ENCODE measurements at places on chromosomes 1 and 21. TPM values are rescaled to one million over a fixed set of nuclear protein-coding genes. Genes with fewer than 3 reads are reported as not detected.

GRCh38 chr1:197691816-197692215, 83.5 kb downstream of the DENND1B start:
- no peak for DNase-seq

- no peak for DNase-seq
Observed at GRCh38 chr1:94117259-94117851, 3.6 kb downstream of the ABCA4 start.

- DNase-seq = peak; percentile 82
Observed at GRCh38 chr1:93620841-93621210, 60.8 kb downstream of the BCAR3 start.

DNA sequence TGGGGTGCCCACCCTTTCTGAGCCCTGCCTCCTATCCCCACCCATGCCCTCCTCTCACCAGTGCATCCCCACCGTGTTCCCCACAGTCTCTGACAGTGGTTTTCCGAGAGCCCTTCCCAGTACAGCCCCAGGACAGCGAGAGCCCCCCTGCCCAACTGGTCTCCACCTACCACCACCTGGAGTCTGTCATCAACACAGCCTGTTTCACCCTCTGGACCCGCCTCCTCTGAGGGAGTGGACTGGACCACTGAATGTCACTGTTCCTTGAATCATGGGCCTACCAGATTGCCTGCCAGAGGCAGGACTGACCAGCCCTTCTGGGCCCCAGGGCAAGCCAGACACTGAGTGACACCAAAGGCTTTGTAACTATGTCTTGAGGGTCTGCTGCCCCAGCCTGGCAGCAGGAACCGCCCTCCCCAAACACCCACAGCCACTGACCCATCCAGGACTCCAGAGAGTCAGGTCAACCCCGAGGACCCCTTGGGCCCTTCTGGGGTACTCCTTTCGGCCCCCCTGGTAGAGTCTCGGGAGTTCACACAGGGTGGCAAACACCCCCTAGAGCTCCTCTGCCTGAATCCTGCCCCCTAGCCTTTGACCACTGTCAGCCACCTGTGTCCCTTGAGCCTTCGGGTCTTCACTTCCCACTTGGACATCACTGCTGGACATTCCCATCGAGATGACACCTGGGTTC, 3.3 kb downstream of the HYI start:
- peak; percentile 41 for DNase-seq

GRCh38 chr1:199786695-199787094, 240.8 kb upstream of the NR5A2 start:
- no peak for DNase-seq

DNA sequence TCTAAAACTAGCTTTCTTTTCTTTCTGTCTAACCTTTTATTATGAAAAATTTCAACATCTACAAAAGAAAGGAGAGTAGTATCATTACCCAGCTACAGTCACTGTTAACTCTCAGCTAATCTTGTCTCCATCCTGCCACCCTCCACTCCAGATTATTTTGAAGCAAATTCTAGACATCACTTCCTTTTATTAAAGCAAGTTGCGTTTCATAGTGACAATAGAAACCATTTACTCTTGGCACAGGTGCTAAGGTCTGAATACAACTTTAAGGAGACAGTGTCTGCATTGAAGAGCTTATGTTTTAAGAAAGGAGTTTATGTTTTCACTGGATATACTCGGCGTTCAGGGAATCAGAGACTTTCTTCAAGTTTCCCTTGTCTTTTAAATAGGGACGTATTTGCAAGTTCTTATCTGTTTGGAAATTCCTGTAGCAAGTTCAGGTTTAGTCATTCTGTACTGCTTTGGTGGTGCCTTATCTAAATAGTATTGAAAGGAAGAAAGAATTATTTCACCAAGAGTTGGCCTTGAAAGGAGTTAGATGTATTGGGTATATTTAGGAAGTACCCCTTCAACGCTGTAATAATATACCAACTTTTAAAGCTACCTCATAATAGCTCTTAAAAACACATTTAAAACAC, 42.7 kb downstream of the ITSN1 start:
- peak; percentile 38 for DNase-seq

DNA sequence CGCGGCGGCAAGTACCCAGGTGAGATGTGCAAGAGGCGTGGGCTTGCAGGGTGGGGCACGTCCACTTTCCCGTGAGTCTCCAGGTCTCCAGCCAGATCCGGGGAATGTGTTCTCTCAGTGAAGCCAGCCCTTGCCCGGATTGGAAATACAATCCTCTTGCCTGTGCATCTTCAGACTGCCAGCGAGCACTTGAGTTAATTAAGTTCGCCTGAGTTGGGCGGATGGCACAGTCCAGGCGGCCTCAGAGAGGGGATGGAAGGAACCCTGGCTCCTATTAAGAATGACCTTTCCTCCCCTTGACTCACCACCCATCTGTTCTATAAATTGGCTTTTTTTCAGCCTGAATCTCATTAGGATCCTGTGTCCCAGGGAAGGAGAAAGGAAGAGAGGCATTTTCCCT, 33.3 kb upstream of the CNTN2 start:
- DNase-seq = no peak

DNA sequence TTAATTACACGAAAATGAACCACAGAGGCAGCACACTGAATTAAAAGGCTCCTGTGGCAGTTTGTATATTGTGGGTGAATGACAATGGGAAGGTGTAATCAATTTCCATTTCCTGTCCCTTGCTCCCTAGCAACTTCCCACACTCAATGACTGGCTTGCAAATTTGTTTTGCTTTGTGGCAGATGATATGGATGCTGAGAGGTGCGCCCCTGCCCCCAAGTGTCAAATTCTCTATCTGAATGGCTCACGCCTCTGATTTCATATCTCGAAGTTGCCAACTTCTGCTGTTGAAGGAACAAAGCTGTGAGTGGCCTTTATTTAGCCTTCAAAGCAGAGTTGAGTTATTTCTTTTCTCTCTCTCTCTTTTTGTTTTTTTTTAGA, 86.0 kb downstream of the FOXD2 start:
- no peak for DNase-seq

DNA sequence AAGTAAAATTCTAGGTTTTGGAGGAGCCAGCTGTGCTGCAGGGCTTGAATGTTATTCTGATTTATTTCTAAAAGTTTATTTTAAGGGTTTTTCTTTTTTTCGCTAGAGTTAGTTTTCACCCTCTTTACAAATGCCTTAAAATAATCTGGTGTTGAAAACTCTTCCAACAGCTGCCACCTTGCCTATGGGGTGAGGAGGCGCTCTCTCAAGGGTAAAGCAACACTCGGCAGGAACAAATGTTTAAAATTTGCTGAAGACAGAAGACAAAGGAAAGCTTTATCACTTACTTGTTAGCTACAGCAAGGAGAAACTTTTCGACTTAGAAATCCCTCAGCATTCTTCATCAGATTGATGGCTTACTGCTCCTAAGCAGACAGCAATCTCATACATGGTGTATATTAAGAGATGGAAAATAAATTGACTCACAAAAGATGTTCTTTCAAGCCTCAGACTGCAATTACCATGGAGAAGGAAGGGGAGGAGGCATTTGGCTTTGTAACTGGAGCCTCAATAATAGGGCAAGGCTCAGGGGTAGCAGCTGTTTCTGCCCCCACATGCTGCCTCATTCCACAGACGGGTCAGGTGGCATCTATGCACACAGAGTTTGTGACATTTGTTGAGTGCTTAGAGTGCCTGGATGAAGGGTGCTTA, 79.8 kb upstream of the RALGPS2 start:
- DNase-seq = no peak

GRCh38 chr1:205300149-205300548, 21.4 kb downstream of the NUAK2 start:
- no peak for DNase-seq

DNA sequence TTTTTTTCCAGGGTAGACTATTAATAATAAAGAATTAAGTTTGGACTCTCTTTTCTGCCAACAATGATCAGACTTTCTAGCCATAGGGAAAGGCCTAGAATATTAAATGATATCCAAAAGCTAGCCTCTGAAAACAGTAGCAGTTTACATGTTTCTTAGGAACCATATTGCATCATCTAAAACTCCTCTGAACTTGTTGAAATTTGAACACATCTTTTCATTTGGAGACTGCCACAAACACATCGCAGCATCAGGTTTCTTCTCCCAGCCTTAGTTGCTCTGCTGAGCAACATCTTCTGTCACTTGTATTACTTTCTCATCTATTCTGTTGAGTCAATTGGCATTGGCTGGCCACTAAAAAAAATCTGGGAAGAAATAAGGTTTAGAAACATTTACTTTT, 63.2 kb upstream of the GNG4 start:
- no peak for DNase-seq

DNA sequence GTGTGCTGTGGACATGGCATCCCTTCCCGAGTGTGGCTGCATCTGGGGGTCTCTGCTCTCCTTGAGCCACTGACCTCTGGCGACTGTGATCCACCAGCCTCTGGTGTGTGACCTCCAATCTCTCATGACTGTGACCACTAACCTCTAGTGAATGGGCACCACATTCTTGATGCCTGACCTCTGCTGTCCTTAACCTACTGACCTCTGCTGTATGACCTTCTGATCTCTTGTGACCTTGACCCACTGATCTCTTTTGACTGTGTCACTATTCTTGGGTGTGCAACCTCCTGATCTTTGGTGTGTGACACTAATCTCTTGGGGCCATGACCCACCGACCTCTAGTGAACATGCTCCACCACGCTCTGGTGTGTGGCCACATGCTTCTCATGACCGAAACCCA, 45.8 kb upstream of the KDM4A start:
- DNase-seq = no peak

DNA sequence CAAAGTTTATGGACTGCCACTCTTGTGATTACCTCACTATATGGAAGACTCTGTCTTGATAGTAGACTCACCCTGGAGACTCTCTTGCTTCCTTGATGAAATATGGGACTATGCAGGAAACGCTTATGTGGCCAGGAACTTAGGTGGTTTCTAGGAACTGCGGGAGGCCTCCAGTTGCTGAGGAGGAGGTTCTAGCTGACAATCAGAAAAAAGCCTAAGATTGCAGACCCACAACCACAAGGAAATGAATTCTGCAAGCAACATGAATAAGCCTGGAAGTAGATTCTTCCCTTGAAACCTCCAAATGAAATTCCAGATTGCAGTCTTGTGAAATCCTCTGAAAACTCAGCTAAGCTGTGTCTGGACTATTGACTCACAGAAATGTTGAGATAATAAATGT, 88.9 kb upstream of the COL11A1 start:
- DNase-seq = no peak

DNA sequence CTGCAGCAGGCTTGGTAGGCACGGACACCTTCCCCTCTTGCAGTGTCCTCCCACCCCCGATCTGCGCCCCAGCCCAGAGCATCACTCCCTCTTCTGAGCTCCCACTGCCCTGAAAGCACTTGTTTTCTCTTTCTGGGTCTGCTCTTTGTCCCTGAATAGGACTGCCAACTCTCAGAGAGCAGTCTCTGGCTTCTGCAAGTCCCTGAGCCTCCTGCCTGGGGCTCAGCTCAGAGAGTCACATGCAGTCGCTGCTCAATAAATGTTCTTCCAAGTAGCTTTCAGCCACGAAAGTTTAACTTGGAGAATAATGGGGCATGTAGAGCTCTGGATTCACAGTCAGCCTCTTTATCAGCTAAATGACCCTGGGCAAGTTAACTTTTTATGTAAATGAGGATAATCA, 205.6 kb downstream of the HIVEP3 start:
- DNase-seq = peak; percentile 35

DNA sequence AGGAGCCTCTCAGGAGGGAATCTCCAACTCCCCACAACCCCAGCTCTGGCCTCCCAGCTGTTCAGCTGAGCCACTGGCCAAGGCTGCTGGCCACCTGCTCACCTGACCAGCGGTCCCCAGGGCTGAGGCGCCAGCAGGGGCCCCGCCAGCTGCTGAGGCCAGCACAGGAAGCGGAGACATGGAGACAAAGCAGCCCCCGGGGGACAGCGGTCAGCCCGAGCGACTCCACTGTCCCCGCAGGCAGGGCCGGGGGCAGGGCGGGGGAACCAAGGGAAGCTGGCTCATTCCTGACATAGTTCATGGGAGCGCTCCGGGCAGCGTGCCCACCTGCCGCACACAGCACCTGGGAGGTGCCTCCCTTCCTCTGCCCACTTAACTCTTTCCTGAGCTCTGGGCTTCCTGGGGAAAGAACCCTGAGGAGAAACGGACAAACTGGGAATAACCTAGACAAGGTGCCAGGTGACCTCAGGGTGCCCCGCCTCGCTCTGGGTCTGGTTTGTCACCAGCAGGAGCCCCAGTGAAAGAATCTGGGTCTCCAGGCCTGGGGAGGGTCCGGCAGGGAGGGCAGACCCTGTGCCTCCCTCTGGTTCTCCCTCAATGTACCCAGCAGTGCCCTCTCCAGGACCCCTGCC, 10.7 kb downstream of the EPHA2 start:
- peak; percentile 98 for DNase-seq

GRCh38 chr1:230137337-230137815, 70.3 kb downstream of the GALNT2 start:
- DNase-seq = no peak

DNA sequence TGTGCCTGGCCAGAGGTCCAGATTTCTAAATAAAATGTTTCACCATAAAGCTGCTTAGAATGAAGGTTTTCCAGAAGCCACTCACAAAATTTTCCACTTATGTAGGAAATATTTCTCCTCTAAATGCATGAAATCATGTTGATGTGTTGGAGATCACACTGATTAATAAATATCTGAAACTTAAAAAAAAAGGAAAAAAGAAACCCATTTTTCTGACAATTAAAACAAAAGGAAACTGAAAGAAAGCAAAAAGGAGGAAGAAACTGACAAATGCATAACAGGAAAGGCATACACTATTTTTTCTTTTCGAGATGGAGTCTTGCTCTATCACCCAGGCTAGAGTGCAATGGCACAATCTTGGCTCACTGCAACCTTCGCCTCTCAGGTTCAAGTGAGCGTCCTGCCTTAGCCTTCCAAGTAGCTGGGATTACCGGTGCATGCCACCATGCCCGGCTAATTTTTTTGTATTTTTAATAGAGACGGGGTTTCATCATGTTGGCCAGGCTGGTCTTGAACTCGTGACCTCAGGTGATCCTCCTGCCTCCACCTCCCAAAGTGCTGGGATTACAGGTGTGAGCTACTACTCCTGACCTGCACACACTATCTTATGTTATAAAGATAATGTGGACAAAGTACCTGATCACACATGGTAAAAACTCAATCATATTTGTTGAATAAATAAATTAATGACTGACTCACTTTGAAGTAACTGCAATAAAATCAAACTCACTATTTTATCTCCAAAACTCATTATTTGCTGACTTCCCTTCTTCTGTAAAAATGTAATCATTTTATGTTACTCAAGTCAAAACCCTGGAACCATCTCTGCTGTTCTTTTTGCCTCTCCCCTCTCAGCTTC, 149.8 kb upstream of the NR5A2 start:
- DNase-seq = no peak

DNA sequence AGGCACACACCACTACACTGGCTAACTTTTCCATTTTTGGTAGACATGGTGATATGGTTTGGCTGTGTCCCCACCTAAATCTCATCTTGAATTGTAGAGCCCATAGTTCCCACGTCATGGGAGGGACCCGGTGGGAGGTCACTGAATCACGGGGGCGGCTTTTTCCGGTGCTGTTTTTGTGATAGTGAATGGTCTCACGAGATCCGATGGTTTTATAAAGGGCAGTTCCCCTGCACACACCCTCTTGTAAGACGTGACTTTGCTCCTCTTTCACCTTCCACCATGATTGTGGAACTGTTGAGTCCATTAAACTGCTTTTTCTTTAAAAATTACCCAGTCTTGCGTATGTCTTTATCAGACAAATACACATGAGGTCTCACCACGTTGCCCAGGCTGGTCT, 1.3 kb upstream of the FTCD start:
- no peak for DNase-seq

- DNase-seq = no peak
Observed at GRCh38 chr1:199163267-199163666, 524.4 kb downstream of the PTPRC start.

LYST gene
- total RNA-seq = 12.2 TPM

TMCC2 gene
- 0.69 TPM for total RNA-seq

TFF2 gene
- 0.30 TPM for total RNA-seq

S100A9 gene
- not detected for total RNA-seq

MPL gene
- total RNA-seq = not detected

E2F2 gene
- total RNA-seq = 2.8 TPM

All from M059J (cell line).